ENCODE measurements at places on chromosomes 7 and 10. TPM values are rescaled to one million over a fixed set of nuclear protein-coding genes. Genes with fewer than 3 reads are reported as not detected.

The SPDYE1 gene
- not detected for total RNA-seq

The CACNA2D1 gene
- 7.6 TPM for total RNA-seq

The SPDYE9 gene
- total RNA-seq: not detected

The SPDYE2B gene
- total RNA-seq: not detected

The SAMD8 gene
- total RNA-seq: 25.8 TPM

The GIMAP8 gene
- total RNA-seq: 88.7 TPM

GRCh38 chr7:140454657-140455015 lies 24.7 kb downstream of the MKRN1 start:
- no peak for DNase-seq

- no peak for DNase-seq
Measured at GRCh38 chr7:133001727-133002126, 80.2 kb downstream of the CHCHD3 start.

DNA sequence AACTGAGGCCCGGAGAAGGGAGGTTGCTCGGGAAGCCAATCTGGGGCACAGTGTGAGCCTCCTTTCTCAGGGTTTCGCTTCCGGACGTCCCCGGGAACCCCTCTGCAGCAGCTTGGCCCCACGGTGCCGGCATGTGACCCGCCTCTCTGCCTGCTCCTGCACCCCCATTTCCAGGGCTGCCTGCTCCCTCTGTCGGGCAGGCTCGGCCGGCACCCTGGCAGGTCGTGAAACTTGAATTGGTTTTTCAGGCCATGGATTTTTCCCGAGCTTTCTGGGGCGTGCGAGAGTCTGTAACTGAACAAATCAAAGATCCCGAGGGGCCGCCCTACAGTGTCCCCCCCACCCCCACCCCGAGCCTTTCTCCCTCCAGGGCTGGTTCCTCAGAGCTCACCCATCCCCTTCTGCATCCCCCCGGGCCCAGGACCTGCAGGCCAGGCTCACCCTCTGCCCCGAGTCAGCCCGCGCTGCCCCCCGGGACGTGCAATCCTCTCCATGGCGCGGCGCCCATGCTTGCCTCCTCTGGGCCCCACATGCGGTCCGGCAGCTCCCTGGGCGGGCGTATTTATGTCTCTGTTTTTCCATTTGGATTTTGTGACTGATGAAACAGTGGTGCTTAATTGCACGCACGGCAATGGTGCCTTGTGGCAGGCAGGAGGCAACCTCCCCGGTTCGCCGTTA lies 58.1 kb downstream of the UNCX start:
- no peak for DNase-seq

GRCh38 chr7:84701524-84702306 lies 485.1 kb downstream of the SEMA3D start:
- peak; percentile 85 for DNase-seq

GRCh38 chr7:553636-554111 lies 34.0 kb upstream of the PDGFA start:
- no peak for DNase-seq

GRCh38 chr7:2525658-2526630 lies 6.4 kb downstream of the LFNG start:
- no peak for DNase-seq

GRCh38 chr7:116145245-116145852 lies 65.0 kb upstream of the TES start:
- DNase-seq: no peak

Data from lung microvascular endothelial cell (primary cell).